ENCODE measurements at places on chromosomes 5 and 9.

DNA sequence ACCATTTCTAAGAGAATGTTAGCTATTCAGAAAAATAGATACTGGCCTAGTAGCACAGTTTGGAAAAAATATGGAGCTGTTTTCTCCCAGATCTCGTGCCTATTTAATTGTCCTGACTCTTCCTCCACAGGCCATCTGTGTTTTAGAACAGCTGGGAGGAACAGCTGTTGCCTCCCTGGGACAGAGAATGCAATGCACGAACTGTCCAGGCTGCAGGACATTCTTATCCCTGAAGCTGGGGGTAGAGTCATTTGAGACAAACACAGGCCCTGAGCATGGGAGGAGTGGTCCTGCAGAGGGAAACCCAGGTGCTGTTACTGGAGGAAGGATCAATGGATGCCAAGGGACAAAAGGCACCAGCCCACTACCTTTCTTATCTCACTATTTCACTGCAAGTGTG lies 20.9 kb upstream of the SPARC start:
- no peak for DNase-seq

- no peak for DNase-seq
Observed at GRCh38 chr5:24364711-24365110, 280.1 kb downstream of the CDH10 start.

DNA sequence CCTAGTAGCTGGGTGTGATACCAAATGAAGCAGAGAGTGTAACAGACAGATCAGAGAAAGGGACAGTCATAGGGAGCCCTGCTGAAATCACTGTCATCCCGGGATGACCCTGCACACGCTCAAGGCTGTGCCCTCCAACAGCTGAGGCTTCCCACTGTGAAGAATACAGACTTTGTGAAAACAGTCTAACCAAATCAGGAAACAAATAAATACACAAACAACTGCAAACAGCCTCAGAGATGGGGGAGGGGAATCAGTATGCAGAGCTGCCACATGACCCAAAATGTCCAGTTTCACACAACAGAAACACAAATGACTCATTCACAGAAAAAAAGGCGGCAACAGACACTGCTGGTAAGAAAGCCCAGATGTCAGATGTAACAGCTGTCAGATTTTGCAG lies 101.9 kb downstream of the ADAMTS2 start:
- no peak for DNase-seq

DNA sequence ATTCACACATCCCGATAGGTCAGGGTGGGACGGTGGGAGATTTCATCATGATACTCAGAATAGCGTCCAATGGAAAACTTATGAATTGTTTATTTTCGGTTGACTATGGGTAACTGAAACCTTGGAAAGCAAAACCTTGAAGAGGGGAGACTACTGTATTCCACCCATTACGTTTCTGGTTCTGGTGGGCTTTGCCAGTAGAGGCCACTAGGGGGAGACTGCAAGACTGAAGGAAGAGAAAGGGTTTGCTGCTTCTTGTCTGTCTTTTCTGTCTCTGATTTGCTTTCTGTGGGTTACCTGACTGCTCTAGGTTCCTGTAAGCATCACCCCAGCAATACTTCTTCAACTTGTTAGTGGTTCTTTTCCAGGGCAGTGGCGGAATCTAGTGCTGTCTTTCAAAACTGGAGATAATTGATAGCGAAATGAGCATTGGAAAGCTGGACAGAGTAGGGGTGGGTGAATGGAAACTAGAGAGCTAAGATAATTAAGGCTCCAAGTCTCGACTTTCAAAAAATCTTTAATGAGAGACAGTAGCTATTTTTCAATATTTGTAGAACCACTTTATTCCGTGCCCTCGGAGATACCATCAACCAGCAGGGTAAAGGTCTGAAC lies 27.0 kb downstream of the GRIN3A start:
- no peak for DNase-seq

DNA sequence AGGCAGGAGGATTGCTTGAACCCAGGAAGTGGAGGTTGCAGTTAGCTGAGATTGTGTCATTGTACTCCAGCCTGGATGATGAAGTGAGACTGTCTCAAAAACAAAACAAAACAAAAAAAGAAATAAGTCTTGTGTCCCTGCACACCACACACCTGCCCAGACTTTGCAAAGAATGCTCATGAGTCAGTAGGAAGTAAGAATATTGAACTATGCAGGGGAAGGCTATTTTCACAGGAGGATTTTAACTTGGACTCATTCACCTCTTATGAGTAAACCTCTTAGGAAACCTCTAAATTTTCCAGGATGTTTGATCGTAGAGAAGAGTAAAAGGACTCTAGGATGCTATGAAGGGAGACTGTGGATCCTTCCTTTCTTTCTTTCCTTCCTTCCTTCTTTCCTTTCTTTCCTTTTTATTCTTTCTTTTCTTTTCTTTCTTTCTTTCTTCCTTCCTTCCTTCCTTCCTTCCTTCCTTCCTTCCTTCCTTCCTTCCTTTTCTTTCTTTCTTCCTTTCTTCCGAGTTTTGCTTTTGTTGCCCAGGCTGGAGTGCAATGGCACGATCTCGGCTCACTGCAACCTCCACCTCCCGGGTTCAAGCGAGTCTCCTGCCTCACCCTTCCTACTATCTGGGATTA lies 96.7 kb upstream of the CLINT1 start:
- no peak for DNase-seq

GRCh38 chr5:33037076-33037475 lies 326.0 kb downstream of the NPR3 start:
- no peak for DNase-seq

GRCh38 chr9:38018241-38018957 lies 50.6 kb downstream of the SHB start:
- no peak for DNase-seq

DNA sequence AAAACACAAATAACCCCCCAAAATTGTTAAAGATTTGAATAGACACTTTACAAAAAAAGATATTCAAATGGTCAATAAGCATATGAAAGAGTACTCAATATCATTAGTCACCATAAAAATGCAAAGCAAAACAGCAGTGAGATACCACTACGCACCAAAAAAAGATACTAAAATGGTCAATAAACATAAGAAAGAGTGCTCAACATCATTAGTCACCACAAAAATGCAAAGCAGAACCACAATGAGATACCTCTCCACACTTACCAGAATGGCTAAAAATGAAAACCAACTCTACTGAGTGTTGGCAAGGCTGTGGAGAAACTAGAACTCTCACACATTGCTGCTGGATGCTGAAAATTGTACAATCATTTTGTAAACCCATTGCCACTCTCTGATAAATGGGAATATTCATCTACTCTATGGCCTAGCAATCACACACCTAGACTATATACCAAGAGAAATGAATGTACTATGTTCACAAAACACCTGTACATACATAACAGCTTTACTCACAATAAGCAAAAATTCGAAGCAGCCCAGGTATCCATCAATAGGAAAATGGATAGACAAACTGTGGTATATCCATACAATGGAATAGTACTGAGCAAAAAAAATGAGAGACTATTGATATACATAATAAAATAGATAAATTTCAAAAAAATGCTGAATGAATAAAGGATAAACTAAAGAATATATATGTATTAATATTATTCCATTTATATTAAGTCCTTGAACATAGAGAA lies 205.0 kb upstream of the DAPK1 start:
- no peak for DNase-seq

GRCh38 chr5:43036856-43037635 lies 3.1 kb downstream of the ANXA2R start:
- no peak for DNase-seq

DNA sequence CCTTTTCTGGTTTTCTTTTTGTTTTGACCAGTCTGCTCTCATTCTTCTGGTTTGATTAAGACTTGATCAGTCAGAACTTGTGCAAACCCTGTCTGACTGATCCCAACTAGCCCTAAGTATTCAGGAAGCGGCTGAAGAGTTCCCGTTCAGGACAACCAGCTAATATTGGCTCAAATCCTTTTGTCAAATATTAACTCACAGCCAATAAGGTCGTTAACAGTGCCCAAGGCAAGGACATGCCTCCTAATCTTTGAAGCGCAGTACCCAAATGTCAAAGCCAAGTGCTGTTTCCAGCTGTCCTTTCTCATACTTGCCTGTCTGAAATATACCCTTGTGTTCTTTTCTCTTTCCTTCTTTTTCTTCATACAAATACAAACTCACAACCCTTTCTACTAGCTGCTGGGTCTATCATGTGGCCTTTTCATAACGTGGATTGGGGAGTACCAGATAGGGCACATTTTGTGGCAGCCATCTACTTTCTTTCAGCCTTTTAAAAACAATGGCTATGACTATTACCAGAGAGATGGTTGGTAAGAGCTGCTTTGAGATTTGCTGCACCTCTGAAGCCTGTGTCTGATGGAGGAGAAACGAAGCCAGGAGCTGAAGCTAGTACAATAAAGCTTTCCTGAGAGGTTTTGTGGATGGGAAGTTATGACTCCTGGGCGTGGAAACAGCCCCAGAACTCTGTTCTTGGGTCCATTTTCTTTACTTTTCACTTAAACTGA lies 266.4 kb upstream of the ZNF608 start:
- no peak for DNase-seq

GRCh38 chr9:128094950-128095544 lies 27.0 kb downstream of the SLC25A25 start:
- DNase-seq: no peak

- DNase-seq: no peak
Observed at GRCh38 chr5:6576861-6577501, 55.9 kb downstream of the NSUN2 start.

GRCh38 chr9:89029788-89030187 lies 38.5 kb downstream of the S1PR3 start:
- DNase-seq: no peak

- DNase-seq: no peak
Observed at GRCh38 chr9:2134391-2134790, 119.2 kb downstream of the SMARCA2 start.

Measured in T1000 (cell line).